Stimulated activated CD8-positive, alpha-beta memory T cell treated with anti-CD3 and anti-CD28 coated beads, Interleukin-2, amount 100 ng/mL, for 1 hour (primary cell): ENCODE measurements at places on chromosomes 12 and 14.

- DNase-seq = no peak
Measured at GRCh38 chr12:55637467-55637866, 775 bp downstream of the OR10P1 start.

DNA sequence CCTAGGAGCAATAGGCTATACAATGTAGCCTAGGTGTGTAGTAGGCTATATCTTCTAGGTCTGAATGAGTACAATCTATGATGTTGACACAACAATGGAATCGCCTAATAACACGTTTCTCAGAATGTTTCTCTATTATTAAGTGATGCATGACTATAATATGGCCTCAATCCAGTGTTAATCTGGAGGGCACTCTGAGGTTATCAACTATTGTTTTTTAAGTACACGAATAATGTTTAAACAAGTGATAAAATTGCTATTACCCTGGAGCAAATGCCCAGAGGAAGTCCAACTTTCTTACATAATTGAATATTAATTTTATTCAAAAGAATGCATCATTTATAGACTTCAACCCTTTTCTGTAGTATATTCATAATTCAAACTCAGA, 16.4 kb upstream of the CNIH1 start:
- DNase-seq = no peak

DNA sequence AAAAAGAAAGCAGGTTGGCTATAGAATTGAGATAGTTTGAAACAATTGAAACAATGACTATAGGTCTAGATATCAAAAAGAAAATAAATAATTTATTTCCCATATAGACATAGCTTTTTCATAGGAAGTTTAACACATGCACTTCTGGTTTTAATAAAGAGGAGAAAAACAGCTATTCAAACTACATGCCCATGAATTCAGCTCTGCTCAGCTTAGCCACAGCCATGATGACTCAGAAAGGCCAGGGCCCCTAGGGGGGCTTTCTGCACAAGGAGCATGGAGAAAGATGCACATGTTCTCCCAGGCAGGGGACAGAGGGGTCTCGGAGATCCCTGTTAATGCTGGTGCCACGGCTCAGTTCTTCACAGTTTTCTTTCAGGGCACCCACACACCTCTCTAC, 114.0 kb downstream of the GALC start:
- no peak for DNase-seq

- no peak for DNase-seq
Measured at GRCh38 chr12:79689061-79689476, 1.7 kb downstream of the PAWR start.

DNA sequence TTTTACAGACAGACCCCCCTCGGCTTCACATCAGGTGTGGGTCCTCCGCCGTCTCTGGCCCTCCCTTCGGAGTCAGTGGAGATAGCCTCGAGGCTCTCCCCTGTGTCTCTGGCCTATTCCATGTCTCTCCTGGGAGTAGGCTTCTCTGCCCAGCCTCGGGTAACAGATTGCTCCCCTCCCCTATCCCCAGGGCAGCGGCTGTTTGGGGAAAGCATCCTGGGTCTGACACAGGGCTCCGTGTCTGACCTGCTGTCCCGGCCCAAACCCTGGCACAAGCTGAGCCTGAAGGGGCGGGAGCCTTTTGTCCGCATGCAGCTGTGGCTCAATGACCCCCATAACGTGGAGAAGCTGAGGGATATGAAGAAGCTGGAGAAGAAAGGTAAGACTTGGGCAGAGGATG, 30.8 kb downstream of the PHETA1 start:
- no peak for DNase-seq

GRCh38 chr14:89029961-89030694, 205.7 kb downstream of the TTC8 start:
- no peak for DNase-seq

DNA sequence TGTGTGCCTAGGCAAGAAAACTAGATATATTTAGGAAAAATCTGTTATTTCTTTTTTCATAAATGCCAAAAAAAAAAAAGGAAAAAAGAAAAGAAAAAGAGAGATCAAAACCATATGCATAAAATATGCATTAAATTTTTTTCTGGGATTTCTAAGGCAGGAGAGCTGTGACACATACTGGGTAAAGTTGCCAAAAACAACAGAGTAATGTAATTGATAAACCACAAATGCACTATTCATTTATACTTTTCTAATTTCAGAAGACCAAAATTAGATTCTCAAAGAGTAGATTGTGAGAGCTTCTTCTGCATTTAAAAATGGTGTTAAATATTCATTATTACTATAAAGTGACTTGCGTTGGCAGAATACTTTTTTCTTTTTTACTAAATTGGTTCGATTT, 673.8 kb upstream of the MGAT4C start:
- no peak for DNase-seq

- no peak for DNase-seq
Measured at GRCh38 chr12:108750526-108750925, 19.2 kb upstream of the CORO1C start.

GRCh38 chr14:85911044-85911443, 381.1 kb downstream of the FLRT2 start:
- DNase-seq = no peak

DNA sequence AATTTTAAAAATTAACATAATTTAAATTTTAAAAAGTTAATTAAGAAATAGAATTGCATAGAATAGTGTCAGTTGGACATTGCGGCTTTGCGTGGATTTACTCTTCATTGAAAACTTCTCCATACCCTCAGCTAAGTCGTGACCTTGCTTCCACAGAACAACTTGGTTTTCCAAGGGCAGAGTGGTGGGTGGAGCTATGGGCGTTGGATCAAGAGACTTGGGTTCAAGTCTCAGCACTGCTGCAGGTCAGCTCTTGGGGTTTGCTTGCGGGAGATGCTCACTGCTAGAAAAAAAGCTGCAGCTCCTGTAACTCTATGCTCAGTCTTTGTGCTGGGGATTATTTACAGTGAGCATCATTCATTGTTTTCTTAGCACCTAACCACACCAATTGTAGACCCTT, 133.7 kb downstream of the PRIMA1 start:
- no peak for DNase-seq

- no peak for DNase-seq
Measured at GRCh38 chr12:67772267-67773169, 124.0 kb downstream of the DYRK2 start.

GRCh38 chr14:98167705-98168104, 1104.3 kb downstream of the BCL11B start:
- DNase-seq = no peak

GRCh38 chr12:14982991-14983390, 10.1 kb downstream of the PDE6H start:
- DNase-seq = no peak

DNA sequence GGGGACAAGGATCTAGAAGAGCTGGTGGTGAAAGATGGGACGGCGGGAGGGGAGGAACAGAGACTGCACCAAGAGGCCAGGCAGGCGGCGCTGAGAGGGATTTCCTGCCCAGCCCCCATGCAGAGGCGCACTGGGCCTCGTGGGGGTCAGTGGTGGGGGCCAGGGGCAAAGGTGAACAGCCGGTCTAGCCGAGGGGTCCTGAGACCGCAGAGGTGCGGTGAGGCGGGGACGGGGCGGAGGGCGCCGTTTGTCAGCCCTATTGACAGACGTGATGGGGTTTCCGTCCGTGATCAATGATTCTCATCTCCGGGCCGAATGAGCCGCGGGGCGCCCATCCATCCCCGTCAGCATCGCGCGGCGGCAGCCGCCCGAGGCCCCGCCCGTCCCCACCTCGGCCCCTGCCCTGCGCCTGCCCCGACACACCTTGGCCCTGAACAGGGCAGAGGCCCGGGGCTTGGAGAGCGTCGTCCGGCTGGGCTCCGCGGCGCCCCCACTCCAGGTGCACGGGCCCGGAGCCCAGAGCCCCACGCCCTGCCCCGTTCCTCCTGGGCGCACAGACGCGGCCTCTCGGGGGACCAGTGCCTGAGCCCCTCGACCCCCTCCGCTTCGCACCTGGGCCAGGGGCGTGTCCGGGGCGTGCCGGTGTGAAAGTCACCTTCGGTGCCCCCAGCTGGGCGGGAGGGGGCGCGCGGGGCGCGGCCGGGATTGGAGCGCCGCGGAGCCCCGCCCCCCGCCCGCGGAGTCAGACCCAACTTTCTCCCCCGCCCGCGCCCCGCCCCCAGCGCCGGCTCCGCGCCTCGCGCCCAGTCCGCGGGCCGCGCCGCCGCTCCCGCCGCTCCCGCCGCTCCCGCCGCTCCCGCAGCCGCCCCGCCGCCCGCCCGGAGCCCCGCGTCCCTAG, at the start of gene NXPH4:
NXPH4 (plus strand) TSS at position 781 of the 898 bp plus-strand sequence. CDS start 176 bp downstream, outside the sequence.
- DNase-seq = peak; percentile 42

- no peak for DNase-seq
Measured at GRCh38 chr12:65859519-65859918, 35.2 kb downstream of the HMGA2 start.

DNA sequence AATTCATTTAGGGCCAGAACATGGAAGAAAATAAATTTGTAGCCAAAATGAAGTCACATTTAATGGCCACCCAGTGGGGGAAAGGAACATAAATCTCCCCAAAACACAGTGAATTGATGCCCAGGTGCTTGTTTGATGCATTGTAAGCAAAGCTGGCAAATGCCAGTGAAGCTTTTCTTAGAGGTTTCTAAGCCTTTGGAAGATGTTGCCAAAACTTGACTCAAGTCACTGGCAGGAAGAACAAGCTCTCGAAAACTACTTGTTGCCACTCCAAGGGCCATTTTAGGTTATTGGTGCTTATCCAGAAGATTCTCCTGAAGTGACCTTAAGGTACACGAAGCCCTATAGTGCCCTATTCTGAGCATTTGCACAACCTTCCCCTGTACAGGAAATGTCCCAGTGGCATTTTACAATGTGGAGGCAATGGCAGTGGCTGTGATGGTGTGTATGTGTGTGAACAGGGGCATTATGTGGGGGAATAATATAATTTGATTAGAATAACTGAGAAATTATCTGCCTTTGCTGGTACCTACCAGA, 89.5 kb upstream of the NOVA1 start:
- DNase-seq = no peak

- DNase-seq = no peak
Measured at GRCh38 chr14:92649934-92650545, 98.4 kb downstream of the LGMN start.

GRCh38 chr12:10801741-10802140, 686 bp downstream of the TAS2R7 start:
- no peak for DNase-seq

- no peak for DNase-seq
Measured at GRCh38 chr12:76871082-76871481, 7.7 kb downstream of the CSRP2 start.

DNA sequence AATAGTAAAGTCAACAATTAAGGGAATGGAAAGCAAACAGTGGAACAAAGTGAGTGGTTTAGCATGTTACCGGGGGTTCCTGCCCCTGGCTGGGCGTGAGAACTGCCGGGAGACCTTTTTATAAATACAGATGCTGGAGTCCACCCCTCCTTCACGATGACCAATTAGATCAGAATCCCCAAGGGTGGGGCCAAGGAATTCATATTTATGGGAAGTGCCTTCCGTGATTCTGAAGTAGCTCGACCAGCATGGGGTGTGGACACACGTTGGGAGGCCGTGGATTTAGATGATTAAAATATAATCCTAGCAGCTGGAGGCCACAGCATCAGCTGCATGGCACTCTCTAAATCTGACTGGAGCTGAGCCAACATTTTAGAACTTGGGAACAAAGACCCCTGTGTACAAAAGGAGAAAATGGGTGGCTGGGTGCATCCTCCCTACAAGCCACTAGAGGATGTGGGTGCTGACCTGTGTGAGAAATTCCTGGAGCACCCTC, 87.9 kb downstream of the SRRM4 start:
- DNase-seq = no peak

- DNase-seq = no peak
Measured at GRCh38 chr12:123941624-123942237, 30.9 kb downstream of the CCDC92 start.
